ENCODE measurements at places on chromosomes 13 and 19.

- DNase-seq = no peak
Observed at GRCh38 chr19:51365211-51365964, 800 bp downstream of the ETFB start.

DNA sequence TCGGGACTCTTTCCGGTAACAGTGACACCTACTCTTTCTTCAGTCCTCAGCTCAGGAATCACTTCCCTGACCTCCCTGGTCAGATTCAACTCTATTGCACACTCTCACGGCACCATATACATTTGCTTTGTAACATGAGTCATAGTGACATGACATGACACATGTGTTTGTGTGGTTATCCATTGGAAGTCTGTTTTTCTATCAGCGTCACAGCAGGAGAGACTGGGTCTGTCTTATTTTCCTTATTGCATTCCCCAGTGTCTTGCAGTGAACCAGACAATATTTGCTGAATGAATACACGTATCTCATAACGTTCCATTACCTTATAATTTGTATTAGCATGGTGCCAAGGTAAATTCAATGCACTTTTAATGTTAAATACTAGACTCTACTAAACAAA, 102.0 kb downstream of the DCLK1 start:
- DNase-seq = no peak

- no peak for DNase-seq
Observed at GRCh38 chr19:50467566-50467965, 8.7 kb upstream of the EMC10 start.

GRCh38 chr13:95355494-95355893, 54.2 kb upstream of the ABCC4 start:
- DNase-seq = no peak

- no peak for DNase-seq
Observed at GRCh38 chr13:31638577-31638976, 100.7 kb upstream of the RXFP2 start.

DNA sequence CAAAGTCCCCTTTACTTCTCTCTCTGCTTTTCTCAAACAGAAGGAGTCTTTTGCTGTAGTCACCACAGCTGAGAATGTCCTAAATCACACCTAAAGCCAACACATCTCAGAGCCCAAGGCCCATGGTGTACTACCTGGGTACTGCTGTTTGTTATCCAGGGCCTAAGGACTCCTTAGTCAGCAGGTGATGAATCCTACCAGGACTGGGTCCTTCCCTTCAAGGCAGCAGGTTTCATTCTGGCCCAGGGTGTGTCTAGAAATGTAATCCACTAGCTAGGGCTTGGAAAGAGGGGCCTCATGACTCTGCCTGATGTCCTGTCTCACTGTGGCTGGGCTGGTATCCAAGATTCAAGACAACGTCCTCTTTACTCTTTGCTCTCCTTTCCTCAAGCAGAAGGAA, 36.2 kb upstream of the ENOX1 start:
- no peak for DNase-seq

GRCh38 chr13:45943120-45943519, 91.6 kb upstream of the SIAH3 start:
- no peak for DNase-seq

GRCh38 chr13:98672947-98673613, 79.4 kb downstream of the SLC15A1 start:
- peak; percentile 42 for DNase-seq

- DNase-seq = no peak
Observed at GRCh38 chr13:73038064-73038463, 20.7 kb upstream of the KLF5 start.

GRCh38 chr19:531009-531752, 379 bp upstream of the CDC34 start:
- DNase-seq = peak; percentile 75

DNA sequence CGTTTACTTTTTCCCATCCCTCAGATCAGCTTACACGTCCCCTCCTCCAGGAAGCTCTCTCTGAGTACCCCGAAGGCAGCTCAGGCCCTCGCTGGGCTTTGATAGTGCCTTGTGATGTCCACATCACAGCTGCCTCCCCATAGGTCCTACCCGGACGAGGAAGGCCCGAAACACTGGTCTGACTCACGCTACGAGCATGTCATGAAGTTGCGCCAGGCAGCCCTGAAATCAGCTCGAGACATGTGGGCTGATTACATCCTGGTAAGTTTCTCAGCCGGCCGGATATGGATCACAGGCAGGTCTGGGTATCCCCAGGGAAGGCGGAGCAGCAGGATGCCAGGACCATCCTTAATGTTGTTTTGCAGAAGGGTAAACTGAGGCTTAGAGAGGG, 4.8 kb downstream of the COLGALT1 start:
- no peak for DNase-seq

GRCh38 chr19:54137699-54138488, at the start of gene CNOT3:
Gene CNOT3 (plus strand): TSS chr19:54137762. CDS start chr19:54142979, 5,217 bp downstream.
- no peak for DNase-seq

- peak; percentile 35 for DNase-seq
Observed at GRCh38 chr13:81872581-81872980, 1531.7 kb upstream of the SPRY2 start.

- DNase-seq = no peak
Observed at GRCh38 chr19:18401580-18402112, 4.2 kb upstream of the LRRC25 start.

- DNase-seq = no peak
Observed at GRCh38 chr19:50224986-50225747, 21.7 kb downstream of the MYH14 start.

GRCh38 chr19:13887517-13887916, 10.6 kb downstream of the NANOS3 start:
- DNase-seq = no peak

DNA sequence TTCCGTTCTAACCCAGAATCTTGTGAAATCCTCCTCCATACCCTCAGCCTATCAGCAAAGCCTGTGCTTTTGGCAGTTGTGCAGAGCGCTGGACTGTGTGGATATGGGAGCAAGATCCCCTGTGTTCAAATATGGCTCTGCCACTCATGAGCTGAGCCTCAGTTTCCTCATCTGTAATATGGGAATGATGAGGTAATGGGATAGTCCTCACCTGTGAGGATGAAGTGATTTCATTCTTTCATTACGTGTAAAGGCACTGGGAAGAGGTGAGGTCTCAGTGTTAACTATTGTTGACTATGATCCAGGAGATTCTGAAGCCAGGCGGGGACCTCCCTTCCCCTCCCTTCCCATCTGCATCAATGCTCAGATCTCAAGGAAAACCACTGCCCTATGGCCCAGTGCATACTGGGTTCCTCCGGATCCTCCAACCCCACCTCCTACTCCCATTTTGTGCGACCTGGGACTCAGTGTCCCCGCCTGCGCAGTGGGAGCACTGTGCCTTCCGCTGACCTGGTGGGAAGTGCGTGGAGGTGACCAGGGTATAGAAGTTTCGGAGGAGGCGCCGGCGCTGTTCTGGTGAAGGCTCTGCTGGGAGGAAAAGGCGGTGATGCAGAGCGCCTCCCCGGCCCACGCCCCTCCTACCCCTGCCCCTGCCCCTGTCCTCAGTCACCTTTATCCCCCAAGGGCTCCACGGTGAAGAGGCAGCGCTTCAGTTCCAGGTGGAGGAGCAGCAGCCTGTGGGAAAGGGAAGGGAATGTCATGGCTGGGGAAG, 5.0 kb downstream of the FUZ start:
- DNase-seq = no peak

GRCh38 chr19:51026554-51026831, at the start of gene KLK11:
Gene KLK11 (minus strand): TSS chr19:51026616. CDS start chr19:51025631, 985 bp downstream.
- no peak for DNase-seq

DNA sequence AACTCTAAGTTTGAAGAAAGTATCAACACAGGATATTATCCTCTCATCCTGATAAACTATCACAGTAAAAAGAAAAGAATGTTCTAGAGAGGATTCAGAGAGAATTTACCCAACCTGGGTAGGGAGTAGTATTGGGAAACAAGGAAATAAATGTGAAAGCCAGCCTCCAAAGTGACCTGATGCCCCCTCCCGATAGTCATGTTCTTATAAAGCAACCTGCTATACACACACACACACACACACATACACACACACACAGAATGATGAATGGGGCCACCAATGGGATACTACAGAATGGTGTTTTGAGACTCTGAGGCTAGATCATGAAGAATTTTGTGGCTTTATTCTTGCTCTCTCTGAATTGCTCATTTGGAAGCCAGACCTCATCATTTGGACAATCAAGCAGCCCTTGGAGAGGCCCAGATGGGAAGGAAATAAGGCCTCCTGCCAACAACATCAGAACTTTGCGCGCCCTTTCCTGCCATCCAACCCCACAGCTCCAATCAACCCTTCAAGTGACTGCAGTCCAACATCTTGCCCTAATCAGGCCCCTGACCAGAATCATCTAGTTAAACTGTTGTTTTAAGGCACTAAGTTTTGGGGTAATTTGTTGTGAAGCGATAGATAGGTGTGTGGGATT, 807.9 kb upstream of the ARGLU1 start:
- DNase-seq = no peak

GRCh38 chr13:45487604-45488003, 22.9 kb downstream of the COG3 start:
- no peak for DNase-seq

GRCh38 chr13:113048766-113049165, 56.8 kb upstream of the F7 start:
- DNase-seq = no peak

- no peak for DNase-seq
Observed at GRCh38 chr19:48190288-48190884, 19.9 kb downstream of the ZSWIM9 start.

- no peak for DNase-seq
Observed at GRCh38 chr13:104286566-104287290, 1220.5 kb upstream of the SLC10A2 start.

DNA sequence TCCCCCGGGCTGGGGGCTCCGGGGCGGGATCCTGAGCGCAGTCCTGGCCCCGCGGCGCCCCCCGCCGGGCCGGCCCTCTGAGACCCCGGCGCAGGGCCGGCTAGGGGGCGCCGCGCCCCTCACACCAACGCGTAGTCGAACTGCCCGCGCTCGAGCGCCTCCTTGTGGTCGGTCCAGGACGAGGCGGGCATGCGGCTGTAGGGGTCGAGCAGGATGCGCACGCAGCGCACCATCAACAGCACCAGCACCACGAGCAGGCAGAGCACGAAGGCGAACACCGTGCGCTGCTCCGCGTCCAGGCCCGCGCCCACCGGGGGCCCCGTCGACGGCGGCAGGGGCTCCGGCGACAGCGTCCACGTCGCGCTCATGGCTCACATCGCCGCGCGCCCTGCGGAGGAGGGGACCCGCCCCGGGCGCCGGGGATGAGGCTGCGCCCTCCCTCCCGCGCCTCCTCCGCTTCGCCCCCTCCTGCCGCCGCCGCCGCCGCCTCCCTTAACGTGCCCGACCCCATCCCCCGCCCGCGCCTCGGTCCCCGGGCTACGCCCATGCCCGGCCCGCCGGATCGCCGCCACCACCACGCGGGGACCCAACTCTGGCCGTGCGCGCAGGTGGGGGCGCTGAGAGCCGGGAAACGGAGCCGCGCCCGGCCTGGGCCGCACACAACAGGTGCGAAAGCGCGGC, 624 bp downstream of the CTXN1 start:
- peak; percentile 59 for DNase-seq

- DNase-seq = no peak
Observed at GRCh38 chr19:6406401-6406800, 13.4 kb upstream of the GTF2F1 start.

DNA sequence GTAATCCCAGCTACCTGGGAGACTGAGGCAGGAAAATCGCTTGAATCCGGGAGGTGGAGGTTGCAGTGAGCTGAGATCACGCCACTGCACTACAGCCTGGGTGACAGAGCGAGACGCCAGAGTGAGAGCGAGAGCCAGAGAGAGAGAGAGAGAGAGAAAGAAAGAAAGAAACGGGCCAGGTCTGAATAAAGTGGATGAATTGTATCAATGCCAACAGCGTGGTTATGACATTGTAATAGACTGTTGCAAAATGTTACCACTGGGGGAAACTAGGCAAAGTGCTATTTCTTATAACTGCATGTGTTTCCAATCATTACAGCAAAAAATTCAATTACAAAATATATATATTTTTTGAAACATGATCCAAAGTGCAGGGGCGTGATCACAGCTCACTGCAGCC, 11.8 kb upstream of the BTBD2 start:
- no peak for DNase-seq

DNA sequence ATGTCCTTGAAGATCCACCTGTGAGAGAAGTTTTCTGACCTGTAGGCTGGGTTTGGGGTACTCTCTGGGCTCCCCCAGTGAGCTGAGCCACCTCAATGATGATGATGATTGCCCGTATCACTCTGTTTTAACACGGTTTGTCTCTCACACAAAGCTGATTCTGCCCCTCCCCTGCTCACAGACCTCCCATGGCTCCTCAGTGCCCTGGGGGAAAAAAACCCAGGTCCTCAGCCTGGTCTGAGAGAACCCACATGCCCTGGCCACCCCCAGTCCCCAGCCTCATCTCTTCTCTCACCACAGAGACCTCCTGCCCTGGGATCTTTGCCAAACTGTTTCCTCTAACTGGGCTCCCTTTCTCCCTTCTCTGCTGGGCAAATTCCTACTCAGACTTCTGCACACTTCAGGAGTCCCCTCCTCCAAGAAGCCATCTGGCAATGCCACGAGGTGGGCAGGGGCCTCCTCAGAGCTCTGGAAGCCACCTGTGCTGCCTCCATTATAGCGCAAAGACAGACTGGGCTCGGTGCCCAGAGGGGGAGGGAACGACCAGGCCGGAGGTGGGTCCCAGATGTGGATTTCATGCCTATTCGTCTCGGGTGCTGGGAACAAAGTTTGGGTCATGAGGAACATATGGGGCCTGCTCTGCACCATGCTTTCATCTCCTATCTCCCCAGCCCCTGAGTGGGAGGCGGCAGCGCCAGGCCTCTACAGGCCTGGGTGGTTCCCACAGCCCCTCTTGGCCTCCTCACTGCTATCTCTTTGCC, 8.5 kb upstream of the CA11 start:
- DNase-seq = peak; percentile 99

DNA sequence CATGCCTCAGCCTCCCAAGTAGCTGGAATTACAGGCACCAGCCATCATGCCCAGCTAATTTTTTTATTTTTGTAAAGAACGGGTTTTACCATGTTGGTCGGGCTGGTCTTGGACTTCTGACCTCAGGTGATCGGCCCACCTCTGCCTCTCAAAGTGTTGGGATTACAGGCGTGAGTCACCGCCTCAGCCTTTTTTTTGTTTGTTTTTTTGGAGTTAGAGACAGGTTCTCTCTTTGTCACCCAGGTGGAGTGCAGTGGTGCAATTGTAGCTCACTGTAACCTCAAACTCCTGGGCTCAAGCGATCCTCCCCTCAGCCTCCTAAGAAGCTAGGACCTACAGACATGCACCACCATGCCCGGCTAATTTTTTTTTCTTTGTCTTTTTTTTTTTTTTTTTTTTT, 15.6 kb upstream of the NOTCH3 start:
- no peak for DNase-seq

Measured in NCI-H1694 (cell line).